EL (cell line): ENCODE measurements at places on chromosomes 5 and 9.

DNA sequence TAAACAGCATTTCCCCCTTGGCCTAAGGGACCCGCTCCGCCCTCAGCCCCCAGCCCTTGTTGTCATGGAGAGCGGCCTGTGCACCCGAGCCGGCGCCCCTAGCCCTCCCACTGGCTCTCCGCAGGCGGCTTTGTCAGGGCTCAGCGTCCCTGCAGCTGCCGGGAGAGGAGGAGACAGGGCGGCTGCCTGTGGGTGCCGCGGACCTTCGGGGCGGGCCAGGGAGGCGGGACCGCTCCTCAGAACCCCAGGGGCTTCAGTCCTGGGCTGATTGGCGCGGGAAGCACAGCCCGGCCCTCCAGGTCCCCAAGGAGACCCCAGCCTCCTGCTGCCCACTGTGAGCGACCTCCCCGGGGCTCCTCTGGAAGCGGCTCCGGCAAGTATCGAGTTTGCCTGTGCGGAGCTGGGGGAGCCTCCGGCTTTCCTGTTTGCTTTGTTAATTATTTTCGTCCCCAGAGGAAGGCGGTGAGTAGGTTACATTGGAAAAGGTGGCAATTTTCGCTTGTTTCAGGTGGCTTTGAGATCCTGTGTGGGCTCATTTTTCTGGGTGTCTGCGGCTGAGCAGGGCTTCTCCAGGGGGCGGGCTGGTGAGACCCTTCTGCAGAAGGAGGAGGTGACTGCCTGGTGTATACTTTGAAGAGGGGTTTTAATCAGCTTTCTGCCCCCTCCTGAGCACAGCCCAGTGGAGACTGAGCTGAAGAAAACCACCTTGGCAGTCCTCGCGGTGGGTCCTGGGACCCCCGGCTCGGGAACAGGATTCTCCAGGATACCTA is at the start of gene FGD3:
FGD3 (plus strand) TSS at position 256 of the 770 bp plus-strand sequence. CDS start 28,734 bp downstream, outside the sequence.
- peak; percentile 25 for DNase-seq

DNA sequence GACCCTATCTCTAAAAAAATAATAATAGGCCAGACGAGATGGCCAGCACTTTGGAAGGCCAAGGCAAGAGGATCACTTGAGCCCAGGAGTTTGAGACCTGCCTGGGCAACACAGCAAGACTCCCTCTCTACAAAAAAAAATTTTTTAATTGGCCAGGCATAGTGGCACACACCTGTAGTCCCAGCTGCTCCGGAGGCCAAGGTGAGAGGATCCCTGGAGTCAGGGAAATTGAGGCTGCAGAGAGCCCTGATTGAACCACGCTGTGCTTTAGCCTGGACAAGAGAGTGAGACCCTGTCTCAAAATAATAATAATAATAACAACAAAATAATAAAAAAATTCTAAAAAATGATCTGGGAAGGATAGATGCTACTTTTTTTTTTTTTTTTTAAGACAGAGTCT is 1.1 kb upstream of the DYNC2I2 start:
- DNase-seq = no peak

DNA sequence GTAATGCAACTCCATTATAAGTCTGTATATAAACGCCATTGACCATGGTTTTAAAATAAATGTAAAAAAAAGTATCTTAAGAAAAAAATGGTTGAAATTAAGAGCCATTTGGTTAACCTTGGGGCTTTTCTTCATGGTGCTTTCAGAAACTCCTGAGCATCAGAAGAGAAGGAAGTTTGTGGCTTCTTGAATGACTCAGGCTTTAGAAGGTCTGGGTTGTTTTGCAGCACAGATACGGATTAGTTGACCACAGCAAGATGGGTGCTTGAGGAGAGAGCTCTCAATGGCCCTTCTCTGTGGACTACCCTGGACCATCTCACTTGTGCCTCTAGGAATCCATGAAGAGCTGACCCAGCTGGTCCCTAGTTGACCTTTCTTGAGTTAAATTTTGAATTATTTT is 189.5 kb downstream of the TMEM38B start:
- no peak for DNase-seq

DNA sequence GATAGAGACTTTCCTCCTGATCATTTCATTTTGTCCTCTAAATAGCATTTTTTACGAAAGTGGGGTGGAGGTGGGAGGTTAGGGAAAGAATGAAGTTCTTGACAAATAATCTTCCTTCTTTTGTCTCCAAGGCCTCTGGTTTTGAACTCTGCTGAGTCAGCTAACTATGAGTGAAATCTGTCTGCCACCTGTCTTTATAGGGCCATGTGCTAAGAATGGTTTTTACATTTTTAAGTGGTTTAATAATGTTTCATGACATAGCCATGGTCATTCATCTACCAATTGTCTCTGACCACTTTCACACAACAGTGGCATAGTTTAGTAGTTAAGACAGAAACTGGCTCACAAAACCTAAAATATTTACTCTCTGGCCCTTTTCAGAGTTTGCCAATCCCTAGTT is 7.6 kb downstream of the MAN2A1 start:
- peak; percentile 15 for DNase-seq

GRCh38 chr9:123318202-123318601 is 37.8 kb upstream of the CRB2 start:
- no peak for DNase-seq

DNA sequence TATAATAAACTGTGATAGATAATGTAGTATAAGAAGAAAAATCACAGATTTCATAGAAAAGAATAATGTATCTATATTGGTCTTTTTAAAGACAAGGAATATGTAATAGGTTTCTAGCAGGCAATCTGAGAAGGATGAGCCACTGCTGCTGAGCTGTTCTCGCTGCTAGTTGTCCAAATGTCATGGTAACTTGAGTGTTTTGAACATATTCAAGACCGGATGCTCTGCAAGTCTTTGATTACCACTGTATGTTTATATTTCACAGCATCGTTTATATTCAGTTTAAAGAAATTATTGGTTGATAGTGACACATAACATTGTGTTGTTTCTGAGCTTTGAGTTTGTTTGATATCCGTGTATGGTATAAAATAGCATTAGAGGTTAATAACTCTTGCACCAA is 9.6 kb downstream of the C5orf47 start:
- DNase-seq = no peak

DNA sequence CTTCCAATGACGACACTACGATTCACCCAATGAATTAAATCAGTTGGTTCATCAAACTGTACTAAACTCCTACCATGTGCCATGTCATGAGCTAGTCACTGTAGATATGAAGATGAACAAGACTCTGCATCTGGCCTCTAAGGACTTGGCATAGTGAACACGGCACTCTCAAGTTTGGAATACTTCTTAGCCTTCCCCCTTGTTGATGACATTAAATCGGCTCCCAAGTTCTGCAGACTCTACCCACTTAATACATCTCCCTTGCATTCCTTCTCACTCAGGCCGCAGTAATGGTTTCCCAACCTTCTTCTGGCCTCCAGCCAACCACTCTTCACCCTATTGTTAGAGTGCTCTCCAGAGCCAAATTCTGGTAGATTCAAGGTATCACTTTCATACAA is 184.7 kb downstream of the MAPKAP1 start:
- peak; percentile 80 for DNase-seq

- DNase-seq = no peak
These were observed 9.5 kb downstream of the GPSM1 start for GRCh38 chr9:136336881-136337280.

- no peak for DNase-seq
These were observed 460.0 kb downstream of the PSAT1 start for GRCh38 chr9:78756813-78757510.

DNA sequence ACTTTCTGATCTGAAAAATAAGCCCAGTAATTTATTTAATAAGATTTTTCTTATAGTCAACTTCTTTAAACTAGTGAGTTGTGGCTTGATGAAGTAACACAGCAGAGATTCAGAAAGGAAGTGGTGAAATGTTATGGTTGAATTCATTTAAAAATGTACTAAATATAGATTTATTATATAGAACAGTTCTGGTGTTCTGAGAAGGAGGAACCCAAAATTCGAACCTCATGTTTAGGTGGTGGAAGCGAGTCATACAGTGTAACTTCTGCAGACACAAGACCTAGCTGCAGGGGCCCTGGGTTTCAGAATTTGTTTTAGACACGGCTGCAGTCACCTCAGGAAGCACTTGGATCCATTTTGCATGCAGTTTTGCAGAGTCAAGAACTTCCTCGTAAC is 188.2 kb downstream of the TRIO start:
- no peak for DNase-seq

GRCh38 chr9:131800843-131801242 is 61.0 kb upstream of the RAPGEF1 start:
- no peak for DNase-seq

DNA sequence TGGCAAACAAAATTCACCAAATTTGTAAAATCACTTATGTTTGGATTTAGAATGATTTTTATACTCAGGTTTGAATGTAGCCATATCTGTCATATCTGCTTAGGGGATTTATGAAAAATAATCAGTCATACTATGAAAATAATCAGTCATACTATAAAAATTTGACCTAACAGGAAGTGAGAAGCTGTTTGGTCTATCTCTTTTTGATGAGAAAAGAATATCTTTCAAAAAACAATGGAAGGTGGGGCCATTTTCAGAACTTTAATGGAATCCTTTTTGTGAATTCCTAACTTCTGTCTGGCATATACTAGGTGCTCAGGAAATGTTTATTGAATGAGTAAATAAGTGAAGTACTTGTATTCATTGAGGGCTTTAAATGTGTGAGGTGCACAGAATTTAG is 70.1 kb downstream of the CWC27 start:
- DNase-seq = peak; percentile 6

DNA sequence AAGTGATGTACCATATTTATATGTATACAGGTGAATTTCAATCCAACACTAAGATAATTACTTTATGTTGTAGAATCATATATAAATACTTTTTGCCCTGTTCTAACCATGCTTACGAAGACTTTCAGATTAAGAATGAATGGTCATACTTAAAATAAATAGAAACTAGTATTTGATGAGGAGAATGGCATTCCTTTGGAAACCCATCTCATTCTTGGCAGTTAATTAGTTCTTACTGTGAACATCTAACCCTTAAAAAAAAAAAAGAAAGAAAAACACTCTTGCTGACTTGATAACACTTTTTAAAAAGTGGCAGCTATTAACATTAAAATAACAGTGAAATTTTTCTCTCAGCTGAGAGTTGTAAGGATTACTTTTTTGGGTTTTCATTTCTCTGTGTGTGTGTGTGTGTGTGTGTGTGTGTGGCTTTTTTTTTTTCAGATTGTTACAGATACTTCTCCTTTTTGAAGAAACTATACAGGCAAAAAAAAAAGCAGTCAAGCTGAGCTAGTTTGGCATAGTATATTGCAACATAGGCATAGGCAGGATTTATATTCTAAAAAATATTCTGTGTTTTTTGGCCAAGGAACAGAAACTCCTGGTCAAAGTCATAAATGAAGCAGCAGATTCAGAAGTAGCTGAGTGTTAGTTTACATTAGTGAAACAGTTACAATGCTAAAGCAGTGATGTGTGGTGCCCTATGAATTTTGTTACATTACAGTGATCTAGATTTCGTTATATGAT is 163.5 kb downstream of the CD180 start:
- no peak for DNase-seq

- DNase-seq = no peak
These were observed 36.1 kb upstream of the SSBP2 start for GRCh38 chr5:81786991-81787390.

GRCh38 chr5:6718161-6718681 is 5.0 kb downstream of the TENT4A start:
- DNase-seq = no peak

- no peak for DNase-seq
These were observed 267.7 kb upstream of the RASA1 start for GRCh38 chr5:86999951-87000350.

DNA sequence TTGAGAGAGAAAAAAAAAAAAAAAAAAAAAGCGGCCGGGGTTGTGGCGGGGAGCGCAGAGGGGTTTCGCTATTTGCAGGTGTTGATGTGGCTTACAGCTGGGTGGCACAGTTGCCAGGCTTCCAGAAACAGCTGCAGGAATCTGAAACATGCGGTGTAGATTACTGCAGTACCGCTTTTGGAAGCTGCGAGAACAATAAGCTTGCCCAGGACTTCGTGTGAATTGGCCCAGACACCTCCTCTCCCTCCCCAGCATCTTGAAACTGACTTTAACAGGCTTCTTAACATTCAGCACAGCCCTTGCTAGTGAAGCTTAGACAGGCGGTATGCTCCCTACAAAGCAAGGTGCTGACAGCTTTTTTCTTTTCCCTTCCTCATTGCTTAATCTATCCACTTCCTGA is 104.0 kb downstream of the ATP10B start:
- no peak for DNase-seq

DNA sequence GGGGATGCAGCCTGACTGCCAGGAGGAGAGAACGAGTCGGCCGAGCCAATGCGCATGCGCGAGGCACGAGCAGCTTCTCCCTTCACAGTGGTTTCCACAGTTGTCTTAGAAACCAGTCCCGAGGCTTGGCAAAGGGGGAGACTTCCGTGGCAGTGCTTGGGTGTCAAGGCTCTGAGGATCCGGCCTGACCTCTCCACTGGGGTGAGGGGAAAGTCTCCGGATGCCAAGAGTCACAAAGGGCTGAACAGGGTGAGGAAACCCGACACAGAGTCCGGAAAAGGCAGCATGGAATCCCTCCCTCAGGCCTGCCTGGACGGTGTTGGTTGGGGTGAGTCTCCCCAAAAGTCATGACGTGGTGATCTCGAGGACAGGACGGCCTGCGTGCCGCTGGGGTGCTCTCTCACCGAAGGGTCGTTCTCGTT is 475.5 kb downstream of the SPATA31A7 start:
- no peak for DNase-seq

- DNase-seq = no peak
These were observed 40.3 kb upstream of the TNFAIP8 start for GRCh38 chr5:119315516-119315949.

- no peak for DNase-seq
These were observed 17.1 kb downstream of the EFNA5 start for GRCh38 chr5:107653685-107654084.

DNA sequence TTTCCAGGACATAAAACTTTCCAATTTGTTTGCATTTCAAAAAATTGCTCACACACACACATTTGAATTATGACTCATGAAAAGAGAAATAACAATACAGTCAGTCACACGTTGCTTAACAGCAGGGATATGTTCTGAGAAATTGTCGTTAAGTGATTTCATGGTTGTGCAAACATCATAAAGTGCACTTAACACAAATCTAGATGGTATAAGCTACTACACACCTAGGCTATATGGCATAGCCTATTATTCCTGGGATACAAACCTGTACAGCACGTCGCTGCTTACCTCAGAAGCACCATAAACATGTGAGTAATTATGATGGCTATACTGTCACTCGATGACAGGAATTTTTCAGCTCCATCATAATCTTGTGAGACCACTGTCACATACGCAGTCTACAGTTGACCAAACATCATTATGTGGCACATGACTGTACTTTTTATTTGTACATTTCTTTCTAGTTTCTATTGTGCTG is 378.2 kb downstream of the ACTL7B start:
- DNase-seq = peak; percentile 82

GRCh38 chr9:135544981-135545635 is 818 bp upstream of the OBP2A start:
- no peak for DNase-seq

GRCh38 chr5:80928073-80928472 is 32.1 kb upstream of the RASGRF2 start:
- no peak for DNase-seq

DNA sequence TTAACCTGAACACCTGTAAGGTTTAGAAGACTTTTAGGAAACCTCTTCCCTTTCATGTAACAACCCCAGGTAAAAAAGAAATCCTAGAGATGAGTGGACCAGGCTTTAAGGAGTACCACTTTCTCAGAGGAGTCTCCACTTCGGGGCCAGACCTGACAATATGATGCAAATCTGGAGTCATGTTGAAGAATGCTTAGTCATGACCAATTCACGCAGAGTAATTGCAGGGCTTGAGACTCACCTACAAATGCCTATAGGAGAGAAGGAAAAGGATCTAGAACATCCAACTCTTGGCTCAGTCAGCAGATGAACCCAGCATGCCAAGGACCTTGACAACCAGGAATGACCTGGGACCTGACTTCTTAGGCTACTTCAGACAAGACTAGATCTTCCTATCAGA is 235.4 kb downstream of the DOCK8 start:
- DNase-seq = no peak
